ENCODE measurements at places on chromosomes 2 and 18.

DNA sequence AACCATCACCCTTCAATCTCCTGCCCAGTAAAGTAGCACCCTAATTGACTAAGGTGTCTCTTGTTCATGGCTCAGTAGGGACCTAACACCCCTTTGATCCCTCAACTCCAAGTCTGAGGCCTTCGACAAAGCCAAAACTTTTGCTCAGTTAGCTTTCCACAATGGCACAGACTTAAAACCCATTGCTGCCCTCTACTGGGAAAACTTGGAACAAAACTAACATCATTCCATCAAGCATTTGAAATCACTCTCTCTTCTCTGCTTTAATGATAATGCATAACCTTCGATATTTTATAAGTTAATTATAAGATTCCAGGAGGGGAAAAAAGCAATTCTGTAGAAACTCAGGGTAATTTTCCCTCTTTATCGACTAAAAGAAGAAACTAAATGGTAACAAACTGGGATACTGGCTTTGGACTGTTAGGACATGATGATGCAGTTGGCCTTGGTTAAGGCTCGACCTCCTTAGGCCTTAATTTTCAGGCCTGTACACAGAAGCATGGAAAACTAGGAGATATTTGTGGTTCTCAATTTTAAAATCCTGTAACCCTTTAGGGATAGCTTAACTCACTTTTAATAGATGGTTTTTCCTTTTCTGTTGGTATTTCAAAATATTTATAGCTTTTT lies 127.8 kb downstream of the STK39 start:
- DNase-seq = no peak

DNA sequence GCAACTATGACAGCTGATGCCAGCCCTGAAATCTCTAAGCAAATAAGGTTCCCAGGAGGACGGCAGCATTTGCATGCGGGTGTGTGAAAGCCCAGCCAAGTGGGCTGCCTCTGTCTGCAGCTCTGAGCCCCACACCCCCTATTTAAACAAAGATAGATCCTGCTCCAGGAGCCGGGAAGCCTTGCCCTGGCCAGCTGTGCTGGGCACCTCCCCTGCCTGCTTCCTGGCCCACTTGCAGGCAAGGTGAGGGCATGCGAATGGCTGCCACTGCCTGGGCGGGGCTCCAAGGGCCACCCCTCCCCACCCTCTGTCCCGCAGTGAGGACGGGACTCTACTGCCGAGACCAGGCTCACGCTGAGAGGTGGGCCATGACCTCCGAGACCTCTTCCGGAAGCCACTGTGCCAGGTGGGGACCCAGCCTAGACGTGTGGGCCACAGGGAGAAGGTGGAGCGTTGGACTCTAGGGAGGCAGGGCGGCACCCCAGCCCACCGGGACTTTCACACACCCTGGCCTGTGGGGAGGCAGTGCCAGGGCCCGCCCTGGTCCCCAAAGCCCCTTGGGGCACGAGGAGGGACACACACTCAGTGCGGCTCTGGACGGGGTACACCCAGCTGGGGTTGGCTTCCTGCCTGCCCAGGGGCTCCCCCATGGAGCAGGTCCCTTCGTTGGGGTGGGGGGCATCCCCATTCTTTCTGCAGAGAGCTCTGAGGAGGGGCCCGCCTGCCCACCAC lies at the start of gene ANO7:
TSS of gene ANO7 (plus strand) at position 317 of the 732 bp plus-strand sequence. CDS start 1,387 bp downstream, outside the sequence.
- DNase-seq = no peak

DNA sequence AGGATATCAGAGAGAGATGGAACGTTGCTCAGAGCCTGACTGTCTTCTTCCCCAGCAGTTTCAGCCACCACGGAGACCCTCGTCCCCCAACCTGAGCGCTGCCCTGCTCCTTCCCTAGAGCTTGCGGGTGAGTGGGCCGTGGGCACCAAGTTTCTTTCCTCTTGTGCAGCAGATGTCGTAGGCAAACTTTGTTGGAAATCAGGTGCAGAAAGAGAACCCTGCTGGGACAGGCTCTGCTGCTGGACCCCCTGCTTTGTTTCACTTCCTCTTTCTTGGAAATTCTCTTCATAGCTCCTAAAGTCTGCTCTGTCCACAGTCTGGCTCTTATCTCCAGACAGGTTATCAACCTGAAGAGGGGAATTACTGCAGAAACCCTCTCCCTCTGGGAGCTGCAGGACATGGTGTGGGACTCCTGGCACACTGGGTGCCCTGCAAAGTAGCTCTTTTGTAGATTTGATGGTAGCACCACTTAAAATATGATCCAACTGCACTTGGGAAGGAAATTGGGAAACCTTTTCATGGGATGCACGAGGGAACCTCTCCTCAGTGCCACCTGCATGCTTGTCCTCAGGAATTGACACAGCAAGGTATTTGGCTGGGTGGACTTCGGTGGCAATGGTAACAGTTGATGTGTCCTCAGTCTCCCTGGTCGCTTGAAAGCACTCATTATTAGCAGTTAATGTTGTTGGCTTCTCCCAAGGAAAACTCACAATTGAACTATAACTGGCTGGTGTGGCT lies 92.2 kb downstream of the ALPK2 start:
- no peak for DNase-seq

DNA sequence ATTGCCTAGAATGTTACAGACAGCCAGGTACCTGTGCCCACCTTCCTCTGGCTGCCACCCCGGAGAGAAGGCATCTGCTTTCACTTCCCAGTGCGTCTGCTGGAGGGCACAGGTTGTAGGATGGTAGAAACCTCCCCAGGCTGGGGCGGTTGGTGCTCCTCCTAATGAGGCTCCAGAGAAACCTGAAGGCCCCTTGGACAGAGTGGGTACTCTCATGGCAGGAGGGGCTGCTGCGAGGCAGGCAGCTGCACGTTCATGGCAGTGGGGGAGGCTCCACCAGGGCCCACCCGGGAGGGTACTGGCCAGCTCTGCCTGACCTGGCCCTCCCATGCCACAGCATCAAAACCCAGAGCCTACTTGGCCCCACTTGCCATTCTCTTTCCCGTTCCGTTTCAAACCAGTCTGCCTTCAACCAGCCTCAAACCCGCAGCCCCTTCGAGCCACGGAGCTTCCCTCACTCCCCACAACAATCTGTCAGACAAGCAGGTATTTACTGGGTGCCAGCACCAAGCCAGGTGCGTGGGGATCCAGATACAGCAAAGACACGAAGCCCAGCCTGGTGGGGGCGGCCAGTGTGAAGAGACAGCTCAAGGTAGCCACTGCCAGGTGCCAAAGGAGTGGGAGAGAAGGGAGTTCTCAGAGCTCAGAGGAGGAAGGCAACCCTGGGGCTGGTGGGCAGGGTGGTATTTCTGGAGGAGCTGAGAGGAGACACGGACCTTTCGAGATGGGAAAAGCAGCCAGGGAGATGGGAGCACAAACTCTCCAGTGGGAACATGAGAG lies 229.6 kb downstream of the LOXHD1 start:
- no peak for DNase-seq

GRCh38 chr2:181814057-181814491 lies 77.5 kb upstream of the ITPRID2 start:
- DNase-seq = no peak

GRCh38 chr2:121136323-121136722 lies 148.7 kb downstream of the TFCP2L1 start:
- no peak for DNase-seq

DNA sequence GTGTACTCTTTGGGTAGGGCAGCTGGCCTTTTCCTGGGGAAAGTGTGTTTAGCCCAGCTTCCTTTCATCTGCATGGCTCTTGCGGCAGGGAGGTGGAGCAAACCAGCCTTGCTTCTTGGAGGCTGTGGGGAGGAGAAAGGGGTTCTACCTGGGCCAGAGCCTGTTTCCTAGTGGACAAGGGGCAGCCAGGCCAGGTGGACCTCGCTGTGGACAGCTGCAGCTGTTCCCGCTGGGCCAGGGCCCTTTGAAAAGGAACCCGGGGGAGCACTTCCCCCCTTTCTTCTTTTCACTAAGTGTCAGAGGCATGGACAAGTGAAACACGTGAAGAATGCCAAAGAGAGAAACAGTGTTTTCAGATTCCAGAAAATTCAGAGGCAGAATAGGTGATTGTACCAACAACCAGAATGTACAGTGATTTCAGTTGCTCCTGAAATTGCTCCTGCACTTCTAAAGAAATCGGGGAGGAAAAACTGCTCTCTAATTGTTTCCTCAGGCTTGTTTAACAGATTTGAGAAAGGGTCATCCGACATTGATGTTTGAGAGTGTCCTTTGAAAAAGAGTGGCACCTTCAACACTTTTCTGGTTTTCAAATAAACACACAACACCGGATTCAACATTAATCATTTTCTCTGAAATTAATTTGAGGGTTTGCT lies 3.9 kb downstream of the GLI2 start:
- DNase-seq = no peak

GRCh38 chr2:229601936-229602335 lies 112.4 kb downstream of the DNER start:
- no peak for DNase-seq

GRCh38 chr18:51862051-51862715 lies 477.8 kb upstream of the DCC start:
- no peak for DNase-seq
